ENCODE measurements at places on chromosomes 12 and 14.

GRCh38 chr12:26226629-26227360 is 31.4 kb downstream of the SSPN start:
- DNase-seq, result peak; percentile 60

GRCh38 chr12:13154027-13154538 is 42.4 kb upstream of the EMP1 start:
- DNase-seq, result no peak

DNA sequence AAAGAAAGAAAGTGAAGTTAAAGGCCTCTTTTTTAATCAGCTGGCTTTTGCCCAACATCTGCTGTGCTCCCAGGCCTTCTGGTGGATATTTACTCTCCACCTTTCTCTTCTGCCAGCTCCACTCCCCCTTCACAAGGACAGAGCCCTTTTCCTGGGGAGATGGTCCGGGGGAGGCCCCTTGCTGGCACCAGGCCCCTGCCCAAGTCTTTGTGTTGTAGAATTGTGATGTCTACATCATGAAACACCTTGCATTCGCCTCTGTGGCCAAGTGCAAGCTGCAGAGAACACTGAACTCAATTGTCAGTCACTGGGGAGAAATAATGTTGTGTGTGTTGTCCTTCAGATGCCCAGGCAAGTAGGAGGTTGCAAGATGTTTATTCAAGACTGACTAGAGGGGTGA is 150.3 kb downstream of the DPF3 start:
- no peak for DNase-seq

GRCh38 chr14:66511849-66512248 is 3.9 kb downstream of the GPHN start:
- DNase-seq, result no peak

GRCh38 chr12:20695232-20695631 is at the start of gene SLCO1C1:
SLCO1C1 (plus strand) TSS chr12:20695332; CDS start chr12:20699577, 4,245 bp downstream.
- no peak for DNase-seq

DNA sequence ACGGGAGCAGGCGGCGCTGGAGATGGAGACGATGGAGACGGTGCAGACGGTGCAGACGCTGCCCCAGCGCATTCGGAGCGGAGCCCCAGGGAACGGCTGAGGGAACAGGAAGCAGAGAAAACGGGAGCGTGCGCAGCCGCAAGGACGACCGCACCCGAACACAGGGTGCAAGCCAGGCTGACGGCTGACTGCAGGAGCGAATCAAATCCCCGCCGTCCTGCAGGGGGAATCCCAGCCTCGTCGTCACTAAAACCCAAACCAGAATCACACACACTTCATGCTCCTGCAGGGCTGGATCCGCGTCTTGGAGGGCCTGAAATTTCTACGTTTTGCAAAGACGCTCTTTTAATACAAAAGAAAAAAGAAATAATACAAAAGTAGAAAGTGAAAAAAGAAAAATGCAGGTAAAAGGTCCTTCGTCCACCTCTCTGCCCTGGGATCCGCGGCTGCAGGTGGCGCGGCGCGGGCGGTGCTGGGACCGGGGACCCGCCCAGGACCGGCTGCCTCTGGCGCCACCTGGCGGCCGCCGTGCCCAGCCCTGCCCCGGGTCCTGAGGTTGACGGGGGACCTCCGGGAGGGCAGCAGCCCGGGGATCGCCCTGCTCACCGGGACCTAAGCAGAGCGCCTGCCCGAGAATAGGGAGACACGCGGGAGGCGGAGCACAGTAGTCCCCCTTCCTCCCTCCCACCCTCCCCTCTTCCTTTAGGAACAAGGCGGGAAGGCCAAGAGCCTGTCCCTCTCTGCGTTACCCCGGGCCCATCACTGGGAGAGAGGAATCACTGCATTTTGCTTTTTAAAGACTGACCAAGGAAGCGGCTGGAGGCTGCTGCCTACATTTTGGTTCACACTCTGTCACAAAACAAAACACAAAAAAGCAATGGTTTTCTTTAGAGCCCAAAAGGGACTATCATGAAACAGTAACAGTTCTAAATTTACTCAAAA is 20.1 kb downstream of the STX2 start:
- peak; percentile 98 for DNase-seq

- DNase-seq, result no peak
These were observed 4.7 kb upstream of the KRT7 start for GRCh38 chr12:52228366-52228765.

DNA sequence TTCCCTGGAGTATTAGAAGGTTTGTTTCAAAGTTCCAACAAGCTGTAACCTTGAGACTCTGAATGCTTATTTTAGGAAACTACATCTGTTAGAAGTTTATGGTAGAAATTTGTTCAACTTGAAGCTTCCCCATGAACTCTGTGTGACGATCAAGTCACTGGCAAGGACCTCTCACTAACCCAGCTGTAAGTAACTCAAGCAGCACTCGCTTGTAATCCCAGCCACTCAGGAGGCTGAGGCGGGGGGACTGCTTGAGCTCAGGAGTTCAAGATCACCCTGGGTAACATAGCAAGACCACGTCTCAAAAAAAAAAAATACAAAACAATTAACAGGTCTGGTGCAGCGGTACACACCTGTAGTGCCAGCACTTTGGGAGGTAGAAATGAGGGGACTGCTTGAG is 25.6 kb downstream of the TESC start:
- DNase-seq, result no peak

- DNase-seq, result no peak
These were observed 7.9 kb upstream of the PRKAB1 start for GRCh38 chr12:119660076-119660475.

GRCh38 chr12:43347026-43347425 is 205.0 kb downstream of the ADAMTS20 start:
- no peak for DNase-seq

DNA sequence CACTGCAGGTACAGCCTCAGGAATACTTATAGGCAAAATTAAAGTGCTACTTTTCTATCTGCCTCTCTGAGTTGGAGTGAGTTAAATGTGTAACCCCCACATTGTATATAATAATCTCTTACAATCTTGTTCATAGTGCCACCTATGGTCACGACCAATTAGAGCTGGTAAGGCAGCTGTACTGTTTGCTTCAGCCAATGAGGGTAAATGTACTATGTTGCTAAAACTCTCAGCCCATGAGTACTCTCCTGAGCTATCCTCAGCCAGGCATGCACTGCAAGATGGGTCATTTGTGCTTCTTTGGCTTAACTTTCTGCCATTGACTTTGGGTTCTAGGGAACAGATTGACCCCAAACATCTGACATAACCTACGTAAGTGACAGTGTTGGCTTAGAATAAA is 15.0 kb upstream of the MDM2 start:
- peak; percentile 89 for DNase-seq

GRCh38 chr12:93323625-93324329 is 53.9 kb upstream of the NUDT4 start:
- DNase-seq, result no peak

DNA sequence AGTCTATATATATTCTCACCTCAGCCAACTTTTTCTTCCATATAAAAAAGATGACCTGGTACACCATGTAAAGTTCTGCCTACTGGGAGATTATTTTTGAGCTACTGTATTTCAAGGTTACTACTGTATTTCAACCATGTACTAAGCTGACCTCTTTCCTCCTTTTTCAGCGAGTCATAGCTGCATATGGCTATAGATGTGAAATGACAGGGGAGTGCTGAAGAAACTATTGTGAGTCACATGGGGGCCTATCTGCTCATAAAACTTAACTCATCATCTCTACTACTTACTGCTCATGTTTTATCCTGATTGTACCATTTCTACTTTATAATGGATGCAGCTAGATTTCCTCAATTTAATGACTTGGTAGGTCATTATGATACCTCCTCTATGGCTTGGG is 571.4 kb upstream of the ATP2B1 start:
- DNase-seq, result no peak

DNA sequence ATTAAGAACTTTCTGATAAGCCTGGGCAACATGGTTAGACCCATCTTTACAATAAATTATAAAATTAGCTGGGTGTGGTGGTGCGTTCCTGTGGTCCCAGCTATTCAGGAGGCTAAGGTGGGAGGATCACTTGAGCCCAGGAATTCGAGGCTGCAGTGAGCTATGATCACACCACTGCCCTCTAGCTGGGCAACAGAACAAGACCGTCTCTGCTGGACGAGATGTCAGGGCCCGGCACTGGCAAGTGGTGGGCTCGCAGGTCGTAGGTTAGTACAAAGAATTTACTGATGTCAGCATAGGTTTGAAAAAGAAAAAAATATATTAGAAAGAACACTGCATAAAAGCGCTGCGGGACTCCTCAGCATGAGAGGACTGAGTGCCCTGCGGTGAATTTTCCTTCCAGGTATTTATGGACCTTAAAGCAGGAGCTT is 15.7 kb upstream of the VSIG10 start:
- peak; percentile 42 for DNase-seq

DNA sequence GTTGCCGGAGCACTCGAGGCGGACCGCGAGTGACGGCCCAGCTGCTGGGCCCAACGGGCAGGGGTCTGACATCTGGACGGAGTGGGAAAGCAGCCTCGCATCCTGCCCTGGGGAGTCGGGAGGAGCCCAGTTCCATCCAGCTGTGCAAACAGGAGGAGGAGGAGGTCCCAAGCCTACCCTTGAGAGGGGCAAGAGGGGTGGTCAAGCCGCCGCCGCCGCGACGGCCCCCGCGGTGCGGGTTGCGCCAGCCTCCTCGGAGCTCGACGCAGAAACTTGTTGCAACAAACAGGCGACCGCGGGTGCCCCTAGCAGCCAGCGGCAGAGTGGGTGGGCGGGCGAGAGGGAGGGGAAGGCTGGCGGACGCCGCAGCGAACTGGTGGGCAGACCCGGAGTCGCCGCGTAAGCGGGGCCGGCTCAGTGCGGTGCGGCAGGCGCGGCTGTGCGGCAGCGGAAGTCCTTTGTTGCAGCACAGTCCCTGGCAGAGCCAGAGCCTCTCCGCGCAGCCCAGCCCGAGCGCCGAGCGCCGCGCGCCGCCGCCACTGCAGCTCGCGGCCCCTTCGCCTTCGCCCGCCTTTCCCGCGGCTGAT is at the start of gene ZBTB1:
Gene ZBTB1, plus strand, starts transcription at position 461 of the 587 bp plus-strand sequence. CDS start 16,735 bp downstream, outside the sequence.
- peak; percentile 76 for DNase-seq

DNA sequence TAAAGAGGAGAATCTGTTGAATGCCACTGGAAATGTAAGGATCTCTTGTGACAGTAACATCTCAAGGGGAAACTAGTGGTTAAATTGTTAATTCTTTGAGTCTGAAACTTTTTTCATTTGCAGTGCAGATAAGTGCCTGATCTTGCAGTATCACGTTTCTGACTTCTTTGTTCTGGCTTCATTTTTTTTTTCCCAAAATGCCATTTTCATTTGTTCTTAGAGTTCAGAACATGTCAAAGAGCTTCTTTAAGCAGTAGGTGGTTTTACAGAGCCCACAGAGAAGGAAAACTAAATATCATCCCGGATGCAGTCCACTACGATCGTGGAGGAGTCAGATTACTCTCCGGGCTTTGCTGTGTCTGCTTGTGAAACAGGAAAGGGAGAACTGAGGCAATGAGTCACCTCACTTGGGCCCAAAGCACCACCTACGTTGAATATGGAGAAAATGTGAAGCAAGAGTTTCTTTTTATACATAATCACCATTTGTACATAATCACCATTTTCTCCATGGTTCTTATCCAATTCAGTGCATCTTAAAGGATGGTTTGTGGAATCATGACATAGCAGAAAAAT is 43.9 kb downstream of the HMGA2 start:
- no peak for DNase-seq

DNA sequence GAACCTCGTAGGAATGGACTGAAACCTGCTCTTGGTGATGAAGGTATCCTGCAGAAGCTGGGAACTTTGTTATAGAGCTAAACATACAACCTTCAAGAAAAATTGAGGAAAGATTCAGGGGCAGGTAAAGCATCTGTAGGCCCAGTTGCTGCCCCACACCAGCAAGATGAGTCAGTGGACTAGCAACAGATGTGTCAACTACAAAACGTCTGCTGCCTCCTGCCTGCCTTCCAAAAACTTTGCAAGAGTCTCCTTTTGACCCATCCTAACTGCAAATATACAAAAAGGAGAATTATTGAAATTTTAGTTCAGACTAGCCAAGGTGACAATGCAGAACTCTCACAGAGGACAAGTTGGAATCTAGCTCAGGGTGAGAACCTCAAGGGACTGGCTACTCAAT is 60.9 kb upstream of the TMTC1 start:
- DNase-seq, result no peak

Data from iPS-NIHi11 (cell line).